NCI-H1930 (cell line): ENCODE measurements at places on chromosomes 11 and 22.

DNA sequence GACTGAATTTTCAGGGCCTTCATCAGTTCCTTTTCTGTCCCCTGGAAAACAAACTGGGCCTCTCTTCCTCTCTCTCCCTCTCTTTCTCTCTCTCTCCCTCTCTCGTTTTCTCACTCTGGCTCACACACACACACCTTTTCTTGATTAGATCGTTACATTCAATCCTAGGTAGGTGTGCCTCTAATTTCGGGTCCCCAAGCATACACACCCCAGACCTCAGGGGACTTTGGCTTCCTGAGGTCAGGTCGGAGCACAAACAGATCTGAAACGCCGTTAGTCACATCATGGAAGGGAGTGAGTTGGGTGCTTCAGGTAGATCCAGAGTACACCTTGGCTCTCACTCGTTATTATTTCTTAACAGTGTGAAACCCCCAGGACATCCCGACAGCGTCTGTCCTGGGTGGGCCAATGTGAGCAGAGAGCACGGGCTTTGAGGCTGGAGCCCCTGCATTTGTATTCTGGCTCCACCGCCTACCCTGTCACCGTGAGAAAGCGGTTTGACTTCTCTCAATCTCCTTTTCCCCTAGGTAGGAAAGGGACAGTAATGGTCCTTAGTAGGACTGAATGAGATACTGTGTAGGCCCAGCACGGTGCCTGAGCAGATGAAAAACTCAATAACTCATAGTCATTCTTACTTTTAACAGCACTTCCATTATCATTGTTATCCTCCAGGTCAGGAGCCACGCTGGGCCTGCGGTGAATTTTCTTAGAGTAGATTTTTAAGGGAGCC, 37.3 kb upstream of the POU2AF1 start:
- DNase-seq = no peak

- no peak for DNase-seq
Observed at GRCh38 chr22:25403284-25403810, 161.1 kb upstream of the GRK3 start.

GRCh38 chr11:12149672-12150225, 39.4 kb downstream of the MICAL2 start:
- no peak for DNase-seq

DNA sequence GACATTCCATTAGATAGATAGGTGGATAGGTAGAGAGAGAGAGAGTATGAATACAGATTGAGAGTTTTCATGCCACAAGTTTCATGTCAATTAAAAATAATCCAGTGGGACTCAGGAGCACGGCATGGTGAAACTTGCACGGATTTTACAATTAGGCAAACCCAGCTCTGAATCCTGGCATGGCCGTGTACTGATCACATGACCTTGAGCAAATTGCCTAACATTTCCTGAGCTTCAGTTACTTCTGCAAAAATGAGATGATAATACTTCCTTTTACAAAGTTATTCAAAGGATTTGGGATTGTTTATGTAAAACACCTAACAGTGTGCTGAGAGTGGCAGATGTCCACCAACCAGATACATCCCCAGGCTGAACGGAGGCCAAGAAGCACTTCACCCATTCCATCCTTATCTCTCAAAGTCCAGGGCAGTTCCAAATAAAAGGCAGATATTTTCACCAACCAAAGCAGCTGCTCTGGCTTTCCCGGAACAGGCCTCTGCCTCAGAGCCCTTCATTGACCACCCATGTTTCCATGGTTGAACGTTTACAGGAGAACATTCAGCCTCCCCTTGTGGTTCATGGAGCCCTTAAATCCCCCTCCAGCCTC, 17.9 kb downstream of the APLNR start:
- no peak for DNase-seq

DNA sequence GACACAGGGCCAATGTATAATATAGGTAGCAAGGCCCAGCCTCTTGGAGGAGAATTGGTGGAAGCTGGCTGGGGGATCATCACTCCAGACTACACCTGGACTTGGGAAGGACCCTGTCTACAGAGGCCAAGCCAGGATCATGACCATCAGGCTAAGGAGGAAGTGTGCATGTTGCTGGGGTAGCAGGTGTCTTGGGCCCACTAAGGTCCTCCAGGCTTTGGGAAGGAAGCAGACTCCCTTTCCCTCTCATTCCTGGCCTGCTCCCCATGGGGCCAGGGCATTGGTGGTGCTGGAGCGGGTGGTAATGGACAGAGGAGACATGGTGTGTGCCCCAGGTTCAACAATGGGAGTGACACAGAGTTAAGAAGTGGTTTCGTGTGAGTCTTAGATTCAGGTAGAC, 16.0 kb upstream of the TUB start:
- DNase-seq = no peak

GRCh38 chr11:58433638-58434203, 5.8 kb upstream of the OR5B2 start:
- no peak for DNase-seq

GRCh38 chr11:12392672-12393071, 15.3 kb downstream of the PARVA start:
- no peak for DNase-seq
